ENCODE measurements at places on chromosomes 2 and 18. TPM values are rescaled to one million over a fixed set of nuclear protein-coding genes. Genes with fewer than 3 reads are reported as not detected.

CERKL gene
- 2.1 TPM for total RNA-seq

DNA sequence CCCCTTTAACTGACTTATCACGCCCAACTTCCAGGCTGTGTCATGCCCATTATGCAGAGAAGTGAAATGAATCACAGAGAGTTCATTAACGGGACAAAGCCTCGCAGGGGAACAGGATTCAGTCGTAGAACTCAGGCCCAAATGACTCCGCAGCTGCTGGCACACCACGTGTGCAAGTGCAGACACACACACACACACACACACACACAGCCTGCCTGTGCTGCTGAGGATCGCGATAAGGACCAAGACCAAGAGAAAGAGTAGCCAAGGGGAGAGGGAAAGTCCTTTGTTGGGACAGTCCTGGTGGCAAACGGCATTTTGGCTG lies 90.0 kb upstream of the TAF1B start:
- H3K36me3 ChIP-seq, result no peaks in the 10 kb centered on the region
- H3K27me3 ChIP-seq, result no peaks in the 10 kb centered on the region
- peaks cover 26% of the 10 kb centered on the region for H3K4me1 ChIP-seq
- no peak overlapping the region for H3K4me3 ChIP-seq
- DNase-seq, result no peak
- no peak overlapping the region for H3K27ac ChIP-seq

- no peak for DNase-seq
- no peak overlapping the region for H3K4me3 ChIP-seq
- H3K4me1 ChIP-seq, result no peaks in the 10 kb centered on the region
Observed at GRCh38 chr2:157107460-157107859, 150.0 kb upstream of the GALNT5 start.

- no peaks in the 10 kb centered on the region for H3K27me3 ChIP-seq
- no peaks in the 10 kb centered on the region for H3K36me3 ChIP-seq
- H3K4me1 ChIP-seq, result no peaks in the 10 kb centered on the region
- DNase-seq, result no peak
- no peak overlapping the region for H3K27ac ChIP-seq
Observed at GRCh38 chr2:864501-865106, 86.0 kb upstream of the SNTG2 start.

- no peak overlapping the region for H3K27ac ChIP-seq
- no peaks in the 10 kb centered on the region for H3K4me1 ChIP-seq
- H3K27me3 ChIP-seq, result no peaks in the 10 kb centered on the region
- H3K36me3 ChIP-seq, result no peaks in the 10 kb centered on the region
- DNase-seq, result no peak
Observed at GRCh38 chr2:48457227-48457626, 72.7 kb upstream of the STON1 start.

ST8SIA5 gene
- total RNA-seq, result 1.6 TPM

- no peaks in the 10 kb centered on the region for H3K36me3 ChIP-seq
- no peak overlapping the region for H3K27ac ChIP-seq
- no peak for DNase-seq
- H3K4me1 ChIP-seq, result peaks cover 4% of the 10 kb centered on the region
- no peaks in the 10 kb centered on the region for H3K27me3 ChIP-seq
Observed at GRCh38 chr2:13091455-13091854, 374.7 kb downstream of the TRIB2 start.

DNA sequence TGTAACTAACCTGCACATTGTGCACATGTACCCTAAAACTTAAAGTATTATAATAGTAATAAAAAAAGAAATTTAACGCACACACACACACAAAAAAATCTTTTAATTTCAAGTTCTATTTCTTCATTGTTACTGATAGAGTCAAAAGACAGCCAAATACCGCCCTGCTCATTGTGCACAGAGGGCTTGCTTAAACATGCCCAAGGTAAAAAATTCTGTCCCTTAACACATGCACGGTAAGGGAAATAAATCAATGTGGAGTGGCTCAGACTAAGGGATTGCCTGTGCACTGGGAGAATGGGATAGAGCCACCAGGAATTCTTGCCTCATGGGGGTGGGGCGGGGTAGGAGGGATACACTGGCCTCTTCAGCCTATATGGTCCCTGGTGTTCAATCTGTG lies 468.0 kb downstream of the NUP35 start:
- H3K27ac ChIP-seq, result no peak overlapping the region
- H3K4me1 ChIP-seq, result no peaks in the 10 kb centered on the region
- DNase-seq, result no peak
- no peaks in the 10 kb centered on the region for H3K27me3 ChIP-seq
- no peaks in the 10 kb centered on the region for H3K36me3 ChIP-seq

UGT1A10 gene
- 0.31 TPM for total RNA-seq

- H3K4me1 ChIP-seq, result peaks cover 9% of the 10 kb centered on the region
- H3K36me3 ChIP-seq, result no peaks in the 10 kb centered on the region
- no peak for DNase-seq
- H3K4me3 ChIP-seq, result no peak overlapping the region
Observed at GRCh38 chr18:28161608-28162599, 15.0 kb downstream of the CDH2 start.

IL1F10 gene
- total RNA-seq, result not detected

GRCh38 chr2:147641651-147642050 lies 203.2 kb upstream of the ACVR2A start:
- H3K36me3 ChIP-seq, result no peaks in the 10 kb centered on the region
- no peaks in the 10 kb centered on the region for H3K27me3 ChIP-seq
- DNase-seq, result no peak
- no peak overlapping the region for H3K27ac ChIP-seq
- no peak overlapping the region for H3K4me3 ChIP-seq

RAB6C gene
- total RNA-seq, result 2.6 TPM

- peak overlapping the region; percentile 70 for H3K27ac ChIP-seq
- DNase-seq, result no peak
- no peak overlapping the region for H3K4me3 ChIP-seq
- no peaks in the 10 kb centered on the region for H3K27me3 ChIP-seq
- peaks cover 11% of the 10 kb centered on the region for H3K4me1 ChIP-seq
Observed at GRCh38 chr2:6959751-6960150, 42.5 kb downstream of the RNF144A start.

DNA sequence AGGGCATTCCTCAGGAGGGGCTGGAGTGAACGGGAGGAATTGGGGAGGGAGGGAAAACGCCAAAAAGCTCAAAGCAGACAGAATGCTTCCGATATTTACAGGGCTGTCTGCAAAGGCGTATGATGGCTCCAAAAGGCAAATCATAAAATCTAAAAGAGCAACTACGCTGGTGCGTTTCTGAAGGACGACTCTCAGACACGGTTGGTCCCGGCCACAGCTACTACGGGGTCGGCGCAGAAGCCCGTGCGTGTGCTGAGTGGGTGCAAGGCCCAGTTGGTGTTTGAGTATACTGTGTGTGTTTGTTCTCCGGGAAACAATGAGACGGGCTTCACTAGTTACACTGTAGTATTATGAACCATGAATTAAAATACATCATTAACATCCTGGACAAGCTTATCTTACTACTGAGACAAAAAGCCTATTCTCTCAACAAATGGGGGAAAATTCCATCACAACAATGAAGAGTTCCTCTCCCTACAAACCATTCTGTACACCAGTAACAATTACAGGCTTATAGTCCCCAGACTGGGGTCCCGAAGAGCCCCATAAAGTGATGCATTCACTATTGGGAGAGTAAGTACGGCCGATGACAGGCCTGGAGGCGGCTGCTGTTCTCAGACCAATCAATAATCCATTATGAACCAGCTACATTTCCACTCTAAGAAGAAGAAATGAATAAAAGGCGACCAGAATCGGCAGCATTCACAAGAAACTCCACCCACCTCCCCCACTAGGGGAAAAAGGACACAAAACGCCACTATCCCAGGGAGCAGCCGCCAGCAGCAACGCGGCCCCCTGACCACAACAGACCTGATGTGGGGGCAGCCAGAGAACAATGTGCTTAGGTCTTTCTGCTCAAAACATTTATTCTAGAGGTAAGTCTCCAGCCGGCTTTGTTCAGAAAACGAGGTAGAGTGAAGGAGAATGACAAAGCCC lies 43.4 kb downstream of the ZNF516 start:
- H3K27me3 ChIP-seq, result no peaks in the 10 kb centered on the region
- H3K4me1 ChIP-seq, result peaks cover 93% of the 10 kb centered on the region
- H3K36me3 ChIP-seq, result no peaks in the 10 kb centered on the region

DNA sequence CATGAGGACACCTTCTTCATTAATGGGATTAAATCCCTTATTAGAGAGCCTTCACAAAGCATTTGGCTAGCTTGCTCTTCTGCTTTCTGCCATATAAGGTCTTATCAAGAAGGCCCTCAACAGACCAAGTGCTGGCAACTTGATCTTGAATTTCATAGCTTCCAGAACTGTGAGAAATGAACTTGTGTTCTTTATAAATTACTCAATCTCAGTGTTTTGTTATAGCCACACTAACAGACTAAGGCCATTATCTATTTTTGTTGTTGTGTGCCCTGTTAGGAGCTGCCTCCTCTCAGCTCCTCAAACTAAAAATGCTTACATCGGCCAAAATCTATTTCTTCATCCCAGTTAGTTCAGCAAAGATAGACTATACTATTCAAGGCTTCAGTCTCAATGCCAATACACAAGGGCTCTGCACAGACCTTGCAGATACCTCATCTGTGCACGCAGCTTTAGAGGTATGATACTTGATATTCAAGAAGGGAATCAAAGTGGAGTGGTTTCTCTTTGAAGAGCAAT lies 182.9 kb downstream of the GPD2 start:
- no peak overlapping the region for H3K4me3 ChIP-seq
- H3K36me3 ChIP-seq, result no peaks in the 10 kb centered on the region
- H3K27ac ChIP-seq, result no peak overlapping the region
- DNase-seq, result no peak
- H3K4me1 ChIP-seq, result no peaks in the 10 kb centered on the region
- H3K27me3 ChIP-seq, result no peaks in the 10 kb centered on the region

GRCh38 chr2:204251158-204251997 lies 293.9 kb upstream of the PARD3B start:
- H3K27me3 ChIP-seq, result no peaks in the 10 kb centered on the region
- no peak overlapping the region for H3K27ac ChIP-seq
- no peaks in the 10 kb centered on the region for H3K36me3 ChIP-seq
- no peak for DNase-seq

TUBA4B gene
- not detected for total RNA-seq

DNA sequence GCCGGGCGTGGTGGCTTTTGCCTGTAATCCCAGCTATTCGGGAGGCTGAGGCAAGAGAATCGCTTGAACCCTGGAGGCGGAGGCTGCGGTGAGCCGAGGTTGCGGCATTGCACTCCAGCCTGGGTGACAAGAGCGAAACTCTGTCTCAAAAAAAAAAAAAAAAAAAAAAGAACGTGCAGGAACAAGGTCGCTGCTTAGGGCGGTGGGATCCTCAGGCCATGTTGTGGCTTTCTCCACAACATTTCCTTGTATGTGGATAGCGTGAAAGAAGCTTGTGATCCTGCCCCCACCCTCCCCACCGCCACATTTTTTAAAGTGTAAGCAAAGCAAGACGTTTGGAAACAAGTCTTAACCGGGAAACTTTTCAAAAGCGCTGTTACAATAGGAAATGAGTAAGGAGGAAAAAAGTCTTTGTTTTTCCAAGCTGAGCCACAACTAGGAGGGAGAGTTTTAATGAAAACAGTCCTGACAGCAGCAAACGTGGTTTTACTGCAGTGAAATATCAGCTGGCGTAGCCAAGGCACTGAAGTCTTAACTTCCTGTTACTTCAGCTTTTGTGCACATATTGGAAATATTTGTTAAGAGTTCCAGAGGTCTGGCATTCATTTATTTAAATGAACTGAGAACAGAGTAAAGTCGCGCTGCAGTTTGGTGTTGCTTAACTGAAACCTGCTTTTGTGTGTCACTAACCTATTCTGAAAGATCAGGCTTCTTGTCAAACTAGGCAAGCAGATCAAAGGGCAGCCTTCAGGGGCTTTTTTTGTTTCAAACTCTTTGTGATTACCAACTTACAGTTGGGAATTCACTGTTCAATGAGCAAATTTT lies 3.8 kb downstream of the TGIF1 start:
- H3K4me3 ChIP-seq, result peak overlapping the region; percentile 96
- H3K27ac ChIP-seq, result peak overlapping the region; percentile 97
- H3K4me1 ChIP-seq, result peaks cover 21% of the 10 kb centered on the region
- H3K36me3 ChIP-seq, result no peaks in the 10 kb centered on the region
- H3K27me3 ChIP-seq, result no peaks in the 10 kb centered on the region
- peak; percentile 62 for DNase-seq

GRCh38 chr2:214361116-214361515 lies 49.7 kb upstream of the VWC2L start:
- H3K27ac ChIP-seq, result no peak overlapping the region
- H3K36me3 ChIP-seq, result no peaks in the 10 kb centered on the region
- H3K4me3 ChIP-seq, result no peak overlapping the region
- DNase-seq, result no peak
- no peaks in the 10 kb centered on the region for H3K27me3 ChIP-seq
- no peaks in the 10 kb centered on the region for H3K4me1 ChIP-seq

GRCh38 chr2:130355578-130356431 lies at the start of gene PTPN18:
TSS of gene PTPN18 (plus strand) at chr2:130356056. CDS start at chr2:130356108, 52 bp downstream.
- peak within 1 kb of the TSS; percentile 42 for H3K27ac ChIP-seq
- peak within 1 kb of the TSS; percentile 65 for H3K4me3 ChIP-seq
- H3K36me3 ChIP-seq, result no peaks in the 10 kb centered on the region
- DNase-seq, result peak; percentile 89

All from testis (tissue), 5 donors.